ENCODE measurements at places on chromosomes 2 and 18. TPM values are rescaled to one million over a fixed set of nuclear protein-coding genes. Genes with fewer than 3 reads are reported as not detected.
A peak's percentile ranks its signal among the peaks of the same experiment; 100 is the strongest.

DNA sequence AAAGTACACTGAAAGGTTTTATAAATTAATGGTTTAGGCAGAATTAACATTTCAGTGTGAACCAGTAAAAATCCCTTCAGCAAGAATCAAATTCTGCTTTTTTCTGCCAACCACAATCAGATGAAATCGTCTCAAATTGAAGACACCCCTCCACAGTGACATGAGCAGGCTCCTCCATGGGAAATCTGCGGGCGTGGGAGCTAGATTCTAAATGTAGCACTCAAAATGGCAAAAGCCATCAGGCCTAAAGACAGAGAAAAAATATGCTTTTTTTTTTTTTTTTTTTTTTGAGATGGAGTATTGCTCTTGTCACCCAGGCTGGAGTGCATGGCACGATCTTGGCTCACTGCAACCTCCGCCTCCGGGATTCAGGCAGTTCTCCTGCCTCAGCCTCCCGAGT is 55.8 kb upstream of the MRPS9 start:
- no peak for DNase-seq

DSG2 gene
- 0.23 TPM for total RNA-seq

OTOS gene
- not detected for total RNA-seq

GRCh38 chr2:39266139-39266805 is 22.5 kb upstream of the CDKL4 start:
- no peak for DNase-seq

- no peak for DNase-seq
These were observed 34.6 kb downstream of the IAH1 start for GRCh38 chr2:9508931-9509330.

DNA sequence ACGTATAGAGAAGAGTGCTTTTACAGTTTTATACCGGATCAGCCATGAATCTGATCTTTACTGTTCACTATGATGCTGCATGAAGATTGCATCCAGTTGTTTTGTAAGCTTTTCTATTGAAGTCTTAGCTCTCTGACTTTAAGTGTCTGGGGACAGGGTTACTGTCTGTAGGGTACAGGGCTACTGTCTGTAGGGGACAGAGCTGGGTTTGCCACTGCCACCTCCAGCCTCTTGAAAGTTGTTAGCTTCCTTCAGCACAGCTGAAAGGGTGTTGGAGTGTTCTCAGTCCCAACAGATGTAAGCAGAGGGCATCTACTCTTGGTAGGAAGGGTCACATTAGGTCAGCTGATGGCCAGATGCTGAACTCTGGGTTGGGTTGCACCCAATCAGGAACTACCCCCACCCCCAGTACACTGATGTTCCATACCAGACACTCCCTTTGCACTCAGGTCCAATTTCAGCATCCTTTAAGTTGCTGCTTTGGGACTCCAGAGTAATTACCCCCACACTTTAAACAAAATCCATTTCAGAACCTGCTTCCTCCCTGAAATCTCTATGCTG is 58.0 kb downstream of the MYL12B start:
- no peak for DNase-seq

ANKRD30B gene
- not detected for total RNA-seq

GRCh38 chr18:50024466-50024865 is 170.5 kb downstream of the MYO5B start:
- DNase-seq = no peak

POTEJ gene
- not detected for total RNA-seq

GRCh38 chr18:49646873-49647272 is 85.0 kb downstream of the LIPG start:
- DNase-seq = no peak

DNA sequence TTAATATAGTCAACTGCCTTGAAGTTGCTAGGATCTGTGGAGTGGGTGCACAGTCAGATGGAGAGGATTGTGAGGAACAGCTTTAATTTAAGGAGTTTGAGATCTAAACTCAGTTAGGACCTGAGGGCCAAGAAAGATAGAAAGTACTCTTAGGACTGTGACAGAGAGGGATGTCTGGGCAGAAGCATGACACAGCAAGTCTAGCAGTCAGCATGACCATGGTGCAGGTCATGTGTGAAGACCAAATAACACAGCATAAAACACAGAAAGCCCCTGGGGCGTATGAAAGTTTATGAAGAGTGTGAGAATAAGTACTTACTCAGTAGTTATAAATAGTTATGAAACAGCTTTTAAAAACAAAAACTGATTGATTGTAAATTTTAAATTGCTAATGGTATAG is 107.2 kb downstream of the GALNT1 start:
- no peak for DNase-seq

ARHGAP15 gene
- 103 TPM for total RNA-seq

GRCh38 chr2:18585526-18585925 is 3.8 kb downstream of the NT5C1B start:
- no peak for DNase-seq

DNA sequence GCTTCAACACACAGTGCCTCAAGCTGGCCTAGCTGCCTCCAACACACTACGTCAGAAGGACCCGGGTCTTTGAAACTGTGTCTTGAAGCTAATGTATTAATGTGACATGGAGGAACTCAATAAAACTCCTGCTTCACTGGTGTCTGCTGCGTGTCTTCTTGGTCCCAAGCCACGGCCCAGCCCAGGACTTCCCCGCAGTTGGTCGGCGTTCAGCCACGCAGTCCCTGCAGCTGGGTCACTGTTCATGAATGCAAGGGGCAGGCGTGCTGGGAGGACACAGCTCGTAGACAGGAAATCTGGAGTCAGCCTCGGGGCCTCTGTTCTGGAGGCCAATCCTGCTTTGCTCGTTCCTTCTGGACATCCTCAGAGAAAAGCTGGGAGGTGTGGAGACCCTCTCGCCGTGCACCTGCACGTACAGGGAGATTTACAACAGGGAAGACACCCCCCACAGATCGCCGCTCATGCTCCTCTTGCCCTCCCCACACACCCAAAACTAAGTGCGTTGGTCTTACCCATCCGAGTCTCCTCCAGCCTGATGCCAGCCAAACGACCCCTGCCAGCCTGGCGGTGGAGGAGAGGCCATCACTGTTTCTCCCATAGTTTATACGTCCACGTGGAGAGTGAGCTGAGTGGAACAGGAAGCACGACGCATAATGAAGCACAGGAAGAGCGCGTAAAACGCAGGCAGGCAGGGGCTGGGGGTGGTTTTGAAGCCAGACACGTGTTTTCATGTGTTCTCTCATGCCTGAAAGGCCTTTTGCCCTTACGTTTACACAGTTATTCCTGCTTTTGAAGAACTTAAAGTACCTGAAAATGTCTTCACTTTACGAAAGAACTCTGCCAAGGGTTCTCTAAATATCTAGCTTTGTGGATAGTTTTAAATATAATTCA is 39.7 kb downstream of the ADI1 start:
- no peak for DNase-seq

GALR1 gene
- total RNA-seq = not detected

SGPP2 gene
- total RNA-seq = 10.0 TPM

GRCh38 chr18:74082742-74083556 is 64.7 kb downstream of the FBXO15 start:
- DNase-seq = peak; percentile 14

VAMP8 gene
- total RNA-seq = 119 TPM

GRCh38 chr2:60533101-60534051 is 20.1 kb downstream of the BCL11A start:
- DNase-seq = no peak

- DNase-seq = no peak
These were observed 25.6 kb downstream of the MAP3K2 start for GRCh38 chr2:127361929-127362885.

CNTNAP5 gene
- total RNA-seq = not detected

GRCh38 chr2:105557021-105557920 is 158.4 kb upstream of the FHL2 start:
- DNase-seq = no peak

GRCh38 chr2:190110699-190111098 is 48.2 kb upstream of the MSTN start:
- DNase-seq = no peak

ATOH8 gene
- not detected for total RNA-seq

NTSR2 gene
- not detected for total RNA-seq

LTBP1 gene
- 0.41 TPM for total RNA-seq

TMEM37 gene
- not detected for total RNA-seq

DNA sequence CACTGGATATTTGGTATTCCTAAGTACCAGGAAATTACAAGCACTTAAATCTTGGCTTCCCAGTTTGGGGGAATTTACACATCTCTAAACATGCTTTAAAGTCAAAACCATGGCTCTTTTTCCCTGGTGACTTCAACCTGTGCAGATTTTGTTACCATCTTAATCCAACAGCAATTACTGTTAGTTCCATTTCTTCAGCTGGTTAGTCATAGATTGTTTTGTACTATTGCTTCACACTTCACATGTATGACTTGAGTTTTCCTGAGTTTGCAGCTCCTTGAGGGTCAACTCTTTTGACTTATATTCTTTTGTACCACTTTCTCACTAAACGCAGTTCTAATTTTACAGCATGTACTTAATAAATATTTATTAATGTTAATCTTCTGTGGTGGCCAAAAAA is 203.4 kb upstream of the RND3 start:
- DNase-seq = no peak

- DNase-seq = no peak
These were observed 62.3 kb upstream of the BOD1L2 start for GRCh38 chr18:57084331-57085271.

TACR1 gene
- not detected for total RNA-seq

DNA sequence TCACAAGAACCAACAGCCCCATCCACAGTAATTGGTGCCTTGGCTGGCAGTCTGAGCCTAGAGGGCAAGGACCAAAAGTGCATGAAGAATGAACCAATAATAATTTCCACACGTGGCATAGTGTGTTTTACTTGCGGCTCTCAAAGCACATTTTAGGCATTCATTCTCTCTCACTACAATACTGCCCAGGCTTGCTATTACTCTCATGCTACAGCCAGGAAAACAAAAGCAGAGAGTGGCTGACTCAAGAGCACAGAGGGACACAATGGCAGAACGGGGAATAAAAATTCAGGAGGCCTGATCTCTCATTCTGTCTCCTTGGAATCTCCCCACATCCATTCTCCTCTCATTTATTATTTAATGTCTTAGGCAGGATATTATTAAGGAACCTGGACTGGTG is 57.0 kb upstream of the NOL4 start:
- DNase-seq = no peak

- no peak for DNase-seq
These were observed 5.0 kb downstream of the EVX2 start for GRCh38 chr2:176078541-176079284.

SLC14A1 gene
- 0.54 TPM for total RNA-seq

GRCh38 chr2:134362152-134362668 is 108.3 kb downstream of the MGAT5 start:
- DNase-seq = no peak

- DNase-seq = no peak
These were observed 75.2 kb downstream of the MAP2 start for GRCh38 chr2:209499069-209499468.

CD8A gene
- 1.7 TPM for total RNA-seq

- no peak for DNase-seq
These were observed 142.7 kb upstream of the KYNU start for GRCh38 chr2:142734770-142735169.

DNA sequence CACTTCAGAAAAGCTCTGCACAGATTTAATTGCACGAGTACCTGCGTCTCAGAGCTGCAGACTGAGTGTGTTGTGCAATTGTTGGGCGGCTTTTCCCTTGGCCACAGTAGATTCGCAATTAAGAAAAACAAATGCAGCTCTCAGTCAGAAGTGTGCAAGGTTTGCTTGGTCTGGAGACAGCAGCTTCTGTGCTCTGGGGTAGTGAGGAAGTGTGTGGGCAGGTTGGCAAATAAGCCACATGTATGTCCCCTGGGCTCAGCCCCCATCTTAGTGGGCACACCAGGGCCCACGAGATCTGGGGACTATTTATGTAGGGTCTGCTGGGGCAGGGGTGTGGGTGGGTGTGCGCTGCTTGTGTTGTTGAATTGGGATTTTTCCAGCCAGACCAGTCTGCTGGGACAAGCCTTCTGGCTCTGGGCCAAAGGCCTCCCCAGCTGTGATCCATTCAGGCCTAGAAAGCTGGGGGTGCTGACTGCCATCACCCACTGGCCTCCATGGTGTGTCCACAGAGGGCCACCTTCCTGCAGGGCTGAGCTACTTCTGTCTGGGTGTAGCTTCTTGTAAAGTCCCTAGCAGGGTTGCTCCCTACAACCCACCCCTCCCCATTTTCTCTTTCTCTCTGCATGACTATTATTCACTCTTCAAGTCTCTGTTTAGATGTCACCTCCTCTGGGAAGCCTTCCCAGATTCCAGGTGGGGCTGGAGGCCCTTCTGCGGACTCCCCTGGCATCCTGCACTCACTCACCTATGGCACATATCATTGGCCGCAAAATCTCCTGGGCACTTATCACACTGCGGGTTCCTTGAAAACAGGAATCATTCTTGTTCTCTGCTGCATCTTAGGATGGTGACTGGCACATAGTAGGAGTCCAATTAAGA is 67.8 kb downstream of the ODC1 start:
- DNase-seq = no peak

CDKL4 gene
- total RNA-seq = not detected

GRCh38 chr2:190137561-190137960 is 75.0 kb upstream of the MSTN start:
- DNase-seq = no peak

DNA sequence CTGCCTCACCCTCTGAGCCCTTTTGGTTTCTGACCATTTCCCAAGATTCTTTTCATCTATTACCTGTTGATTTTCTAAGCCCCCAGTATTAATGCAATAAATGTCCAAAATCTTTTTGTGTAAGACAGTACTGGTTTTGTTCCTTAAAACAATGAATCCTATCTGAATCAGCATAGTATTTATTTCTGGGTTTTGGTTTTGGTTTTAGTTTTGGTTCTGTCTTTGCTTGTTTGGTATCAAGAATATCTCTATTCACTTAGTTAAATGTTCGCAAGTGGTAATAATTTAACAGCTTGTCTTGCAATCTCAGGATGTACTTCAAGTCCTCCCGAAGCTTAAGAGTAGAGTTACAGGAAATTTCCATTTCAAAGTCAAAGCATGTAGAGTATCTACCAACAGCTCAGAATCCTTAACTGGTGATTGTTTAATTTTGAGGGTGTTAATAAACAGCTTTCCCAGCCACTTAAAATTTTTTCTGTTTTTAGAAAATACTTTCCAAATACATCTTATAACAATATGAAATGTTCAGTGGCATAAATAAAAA is 67.7 kb upstream of the NEDD4L start:
- DNase-seq = no peak

DNA sequence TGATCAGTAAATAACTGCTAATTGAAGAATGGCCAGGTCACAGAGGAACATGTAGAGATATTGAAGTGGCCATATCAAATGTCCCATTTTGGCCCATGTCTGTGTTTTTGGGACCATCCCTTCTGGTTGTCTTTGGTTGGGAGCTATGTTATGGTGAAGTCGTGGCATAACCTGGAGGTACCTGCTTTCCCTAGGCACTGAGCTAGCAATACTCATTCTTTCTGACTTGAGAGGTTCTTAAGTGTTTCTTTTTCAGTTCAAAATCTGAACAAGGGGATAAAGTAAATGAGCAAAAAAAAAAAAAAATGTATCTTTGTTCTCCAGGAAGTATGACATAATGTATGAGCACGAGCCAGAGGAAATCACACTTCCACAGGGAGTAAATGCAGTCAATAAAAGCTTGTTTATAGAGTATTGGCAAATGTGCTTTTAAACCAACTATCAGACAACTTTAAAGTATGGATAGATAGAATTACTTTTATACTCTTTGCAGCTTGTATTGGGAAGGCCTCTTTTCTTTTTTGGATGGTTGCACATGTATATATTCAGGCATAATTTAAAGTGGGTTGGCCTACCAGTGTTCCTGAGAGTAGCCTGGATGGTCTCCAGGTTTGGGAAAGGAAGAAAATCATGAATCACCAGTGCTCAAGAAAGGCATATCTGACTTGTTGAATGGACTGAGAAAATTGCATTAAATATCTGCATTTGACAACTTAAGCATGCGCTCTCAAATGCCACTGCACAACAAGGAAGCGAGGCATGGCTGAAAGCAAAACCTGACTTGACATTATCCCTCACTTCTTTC is 125.0 kb downstream of the SPHKAP start:
- DNase-seq = no peak
